ENCODE measurements at places on chromosomes 16 and 17.

DNA sequence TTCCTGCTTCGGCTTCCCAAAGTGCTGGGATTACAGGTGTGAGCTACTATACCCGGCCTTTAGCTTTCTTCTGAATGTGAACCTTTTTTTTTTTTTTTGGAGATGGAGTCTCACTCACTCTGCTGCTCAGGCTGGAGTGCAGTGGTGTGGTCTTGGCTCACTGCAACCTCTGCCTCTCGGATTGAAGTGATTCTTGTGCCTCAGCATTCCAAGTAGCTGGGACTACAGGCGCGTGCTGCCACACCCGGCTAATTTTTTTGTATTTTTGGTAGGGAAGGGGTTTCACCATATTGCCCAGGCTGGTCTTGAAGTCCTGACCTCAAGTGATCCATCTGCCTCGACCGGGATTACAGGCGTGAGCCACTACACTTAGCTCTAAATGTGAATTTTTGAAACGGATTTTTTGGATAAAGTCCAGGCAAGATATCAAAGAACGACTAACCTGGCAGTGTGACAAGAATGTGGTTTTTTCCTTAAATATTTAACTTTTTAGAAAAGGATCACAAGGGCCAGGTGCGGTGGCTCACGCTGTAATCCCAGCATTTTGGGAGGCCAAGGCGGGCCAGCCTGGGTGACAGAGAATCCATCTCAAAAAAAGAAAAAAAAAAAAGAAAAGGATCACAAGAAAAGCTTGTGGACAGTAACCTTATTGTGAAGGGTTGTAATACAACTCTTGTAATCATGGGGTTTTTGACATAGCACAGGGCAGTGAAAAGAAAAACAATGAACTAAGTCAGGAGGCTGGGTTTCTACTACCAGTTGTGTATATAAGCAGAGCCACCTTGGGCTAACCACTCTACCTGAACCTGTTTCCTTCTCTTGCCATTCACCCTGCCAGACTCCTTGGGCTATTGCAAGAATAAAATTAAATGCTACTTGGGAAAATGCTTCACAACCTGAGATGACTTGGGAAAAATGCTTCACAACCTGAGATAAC is 6.2 kb downstream of the BRCA1 start:
- no peak for DNase-seq

GRCh38 chr16:2979669-2980226 is 498 bp downstream of the PKMYT1 start:
- DNase-seq, result no peak

DNA sequence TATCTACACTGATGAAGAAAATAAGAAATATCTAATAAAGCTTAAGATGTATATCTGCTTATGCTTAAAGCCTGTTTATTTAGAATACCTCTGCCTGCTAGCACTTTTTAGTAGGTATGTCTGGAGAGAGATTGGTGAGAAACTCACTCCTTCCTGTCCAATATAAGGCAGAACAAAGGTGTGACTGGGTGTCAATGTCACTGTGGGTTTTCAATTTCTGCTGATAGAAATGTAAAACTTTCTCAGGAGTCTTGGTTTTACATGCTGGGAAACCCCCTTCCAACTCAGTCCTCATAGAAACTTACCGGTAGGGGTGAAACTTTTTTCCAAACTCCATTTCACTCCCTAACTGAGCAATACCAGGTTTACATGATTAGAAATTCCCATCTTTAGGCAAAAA is 17.8 kb upstream of the MPHOSPH6 start:
- DNase-seq, result no peak

DNA sequence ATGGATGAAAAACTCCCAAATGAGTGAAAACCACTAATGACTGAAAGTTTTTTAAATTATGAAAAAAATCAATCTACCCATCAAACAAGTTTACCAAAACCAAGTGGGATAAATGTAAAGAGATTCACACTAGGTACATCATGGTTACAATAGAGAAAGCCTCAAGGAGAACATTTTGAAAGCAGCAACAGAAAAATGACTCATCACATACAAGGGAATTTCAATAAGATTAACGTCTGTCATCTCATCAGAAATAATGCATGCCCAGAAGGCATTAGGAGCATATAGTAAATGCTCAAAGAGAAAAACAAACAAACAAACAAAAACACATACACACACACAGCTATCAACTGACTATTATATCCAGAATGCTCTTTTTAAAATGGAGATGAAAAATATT is 261.8 kb upstream of the KIF2B start:
- DNase-seq, result no peak

All from HS-5 (cell line).